ENCODE measurements at places on chromosomes 13 and 19.

GRCh38 chr13:24267274-24267673 is 42.1 kb upstream of the C1QTNF9 start:
- DNase-seq: peak; percentile 72

DNA sequence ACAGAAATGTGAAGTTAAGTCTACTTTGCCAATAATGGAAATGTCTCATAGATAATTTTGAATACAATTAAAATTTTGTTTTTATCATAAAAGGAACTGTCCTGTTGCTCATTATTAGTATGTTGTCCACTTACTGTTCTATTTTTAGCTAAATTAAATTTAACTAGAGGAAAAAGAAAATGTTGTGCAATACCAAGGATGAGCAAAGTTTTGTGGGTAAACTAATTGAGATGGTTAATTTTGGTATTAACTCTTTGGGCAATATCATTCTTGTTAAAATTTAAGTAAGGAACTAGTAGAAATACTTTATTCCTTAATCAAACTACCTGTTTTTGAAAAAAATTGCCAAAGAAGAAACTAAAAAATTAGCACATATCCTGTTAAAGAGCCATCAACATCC is 43.5 kb downstream of the SOX1 start:
- no peak for DNase-seq

DNA sequence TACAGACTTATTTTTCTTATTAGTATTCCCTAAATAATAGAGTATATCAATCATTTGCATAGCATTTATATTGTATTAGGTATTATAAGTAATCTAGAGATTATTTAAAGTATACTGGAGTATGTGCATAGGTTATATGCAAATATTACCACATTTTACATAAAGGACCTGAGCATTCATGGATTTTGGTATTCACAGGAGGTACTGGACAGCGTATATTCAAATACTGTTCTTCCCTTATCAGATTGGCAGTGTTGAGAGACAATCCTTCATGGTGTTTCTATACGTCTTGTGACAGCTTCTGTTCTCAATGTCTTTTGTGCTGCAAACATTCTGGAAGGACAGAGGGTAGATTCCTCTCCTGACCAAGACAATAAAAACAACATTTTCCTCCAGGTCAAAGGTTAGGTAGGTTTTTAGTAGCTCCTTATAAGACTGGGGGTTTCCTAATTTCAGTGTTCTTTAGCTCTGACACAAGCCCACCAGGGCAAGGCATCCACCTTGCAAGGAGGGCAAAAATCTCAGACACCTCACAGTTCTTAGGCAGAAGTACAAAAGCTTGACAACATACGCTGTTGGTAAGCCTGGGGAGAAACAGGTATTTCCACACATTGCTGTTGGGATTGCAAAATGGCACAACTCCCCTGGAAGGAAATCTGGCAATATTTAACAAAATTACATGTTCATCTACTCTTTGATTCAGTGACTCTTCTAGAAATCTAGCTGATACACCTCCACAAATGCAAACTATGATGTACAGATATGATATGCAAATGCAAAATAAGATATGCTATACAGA is 20.6 kb upstream of the PCCA start:
- DNase-seq: no peak

DNA sequence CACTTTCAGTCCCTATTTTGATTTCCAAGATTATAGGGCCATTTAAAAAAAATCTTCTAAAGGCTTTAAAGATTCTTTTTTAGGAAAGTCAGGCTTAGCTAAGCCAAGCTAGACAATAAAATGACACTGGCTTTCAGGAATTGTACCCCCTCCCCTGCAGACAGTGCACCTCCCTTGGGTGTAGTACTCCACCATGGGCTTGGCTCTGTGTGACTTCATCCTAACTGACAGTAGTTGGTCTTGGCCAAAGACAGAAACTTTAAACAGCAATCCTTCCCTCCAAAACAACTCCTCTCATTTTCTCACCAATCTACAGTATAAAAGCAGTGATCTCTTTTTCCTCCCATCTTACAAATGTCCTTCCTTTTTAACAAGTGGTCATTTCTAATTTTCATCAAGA is 283.0 kb downstream of the DNAJC15 start:
- no peak for DNase-seq

- no peak for DNase-seq
Observed at GRCh38 chr13:91331047-91331915, 16.2 kb upstream of the MIR17HG start.

DNA sequence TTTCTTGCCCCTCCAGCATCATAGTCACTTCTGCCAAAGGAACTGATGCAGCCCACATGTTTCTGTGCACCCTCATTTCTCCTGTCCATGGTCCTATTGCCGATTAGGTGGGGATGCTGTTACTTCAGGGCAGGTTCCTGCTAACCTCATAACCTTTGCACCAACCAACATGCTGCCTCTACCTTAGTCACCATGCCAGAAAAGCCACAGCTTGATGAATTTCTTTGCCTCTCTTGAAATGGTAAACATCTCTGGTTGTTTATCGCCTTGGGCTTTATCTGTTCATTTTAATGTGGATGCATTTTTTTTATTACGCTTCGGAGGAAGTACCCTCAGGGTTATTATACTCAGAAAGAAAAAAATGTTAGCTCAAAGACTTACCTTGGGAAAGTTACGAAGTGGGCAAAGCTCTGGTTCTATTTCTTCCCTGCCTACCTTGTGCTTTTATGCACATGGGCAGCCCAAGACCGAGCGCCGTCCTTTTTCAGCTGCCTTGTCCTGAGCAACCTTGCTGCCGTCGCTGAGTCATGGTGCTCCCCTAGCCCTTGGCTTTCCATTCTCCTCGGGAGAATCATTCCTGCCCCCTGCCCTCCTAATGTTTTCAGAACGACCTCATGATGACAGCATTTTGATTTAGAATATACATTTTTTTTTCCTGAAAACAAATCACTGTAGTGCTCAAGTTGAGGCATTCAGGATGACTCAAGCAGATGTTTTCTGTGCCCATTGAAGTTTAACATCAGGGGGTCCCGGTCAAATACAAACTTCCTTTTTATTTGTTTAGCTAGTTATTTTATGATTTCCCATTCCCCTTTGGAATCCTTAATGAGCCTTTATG is 280.0 kb downstream of the SHISA2 start:
- DNase-seq: no peak

GRCh38 chr19:38849860-38850435 is at the start of gene HNRNPL:
Gene HNRNPL (minus strand): TSS chr19:38849986. CDS start chr19:38849966, 20 bp downstream.
- peak; percentile 100 for DNase-seq

Data from GM12865 (cell line).